Dermis microvascular lymphatic vessel endothelial cell (primary cell): ENCODE measurements at places on chromosomes 1 and 21.

DNA sequence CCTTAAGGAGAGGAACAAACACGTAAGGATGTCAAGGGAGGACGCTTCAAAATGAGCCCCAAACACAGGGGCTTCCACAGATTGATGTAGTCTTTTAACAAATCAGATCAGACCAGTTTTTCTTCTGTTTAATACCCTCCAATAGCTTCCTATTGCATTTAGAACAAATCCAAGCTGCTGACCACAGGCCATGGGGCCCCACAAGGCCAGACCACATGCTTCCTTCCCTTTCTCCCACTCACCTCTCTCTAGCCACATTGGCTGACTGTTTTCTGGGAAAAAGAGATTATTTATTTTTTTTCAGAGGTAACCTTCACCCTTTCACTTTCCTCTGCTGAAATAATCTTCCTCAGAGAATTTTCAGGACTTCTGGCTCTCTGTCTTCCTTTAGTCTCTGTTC lies 380.6 kb downstream of the SIPA1L2 start:
- DNase-seq, result no peak

DNA sequence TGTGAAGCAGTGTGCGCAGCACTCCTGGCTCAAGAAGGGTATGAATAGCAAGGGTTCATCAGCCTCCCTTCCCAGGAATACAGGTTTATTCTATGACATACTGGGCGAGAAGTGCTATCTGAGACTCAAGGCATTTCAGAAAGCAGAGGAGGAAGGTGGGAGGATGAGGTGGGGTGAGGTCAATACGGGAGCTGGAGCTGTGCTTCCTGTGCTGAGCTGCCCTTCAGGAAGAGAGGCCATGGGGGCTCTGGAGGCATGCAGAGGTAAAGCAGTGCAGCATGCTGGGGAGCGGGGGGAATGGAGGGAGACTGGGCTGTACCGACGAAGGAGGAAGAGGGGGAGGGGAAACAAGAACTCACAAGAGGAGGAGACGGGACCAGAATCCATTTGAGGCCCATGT lies 717.6 kb downstream of the PTPRU start:
- DNase-seq, result no peak

- DNase-seq, result no peak
Observed at GRCh38 chr1:65229754-65230339, 79.5 kb upstream of the DNAJC6 start.

DNA sequence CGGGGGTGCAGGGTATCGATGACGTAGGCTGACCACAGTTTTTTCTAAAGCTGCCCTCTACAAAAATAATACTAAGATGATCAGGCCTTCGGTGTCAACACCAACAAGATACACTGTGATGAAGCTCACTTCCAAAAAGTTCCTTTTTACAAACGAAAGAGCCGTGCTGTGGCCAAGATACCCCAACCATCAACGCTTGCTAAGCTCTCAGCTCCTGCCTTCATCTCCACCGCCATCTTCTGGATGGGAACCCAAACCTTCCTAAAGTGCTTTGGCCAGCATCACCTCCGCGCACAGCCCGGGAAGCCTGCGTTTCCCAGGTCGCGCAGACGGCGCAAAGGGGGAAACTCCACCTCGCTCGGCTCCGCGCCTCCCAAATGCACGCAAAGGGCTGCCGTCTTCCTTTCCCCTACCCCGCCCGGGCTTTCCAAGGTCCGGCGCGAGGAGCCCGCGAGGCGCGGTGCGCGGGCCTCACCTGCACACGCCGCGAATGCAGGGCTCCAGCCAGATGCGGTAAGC lies 541 bp downstream of the USP48 start:
- peak; percentile 51 for DNase-seq

DNA sequence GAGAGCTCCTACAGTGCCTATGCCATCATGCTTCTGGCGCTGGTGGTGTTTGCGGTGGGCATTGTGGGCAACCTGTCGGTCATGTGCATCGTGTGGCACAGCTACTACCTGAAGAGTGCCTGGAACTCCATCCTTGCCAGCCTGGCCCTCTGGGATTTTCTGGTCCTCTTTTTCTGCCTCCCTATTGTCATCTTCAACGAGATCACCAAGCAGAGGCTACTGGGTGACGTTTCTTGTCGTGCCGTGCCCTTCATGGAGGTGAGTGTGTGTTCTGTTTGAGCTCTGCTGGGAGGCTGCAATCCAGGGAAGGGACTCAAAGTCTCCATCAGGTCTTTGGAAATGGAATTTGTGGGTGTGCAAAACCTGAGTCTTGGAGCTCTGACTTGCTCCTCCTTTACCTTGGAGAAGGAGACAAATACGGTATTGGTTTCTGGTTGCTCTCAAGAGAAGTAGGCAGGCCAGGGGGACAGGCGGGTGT lies 658 bp downstream of the GPR37L1 start:
- no peak for DNase-seq

- DNase-seq, result no peak
Observed at GRCh38 chr21:41148798-41149197, 19.2 kb upstream of the BACE2 start.

GRCh38 chr1:212966616-212967015 lies 16.3 kb downstream of the VASH2 start:
- DNase-seq, result no peak
